ENCODE measurements at places on chromosomes 16 and 17. TPM values are rescaled to one million over a fixed set of nuclear protein-coding genes. Genes with fewer than 3 reads are reported as not detected.

GRCh38 chr16:52967744-52968143 lies 85.0 kb downstream of the CHD9NB start:
- no peak overlapping the region for H3K4me3 ChIP-seq
- H3K36me3 ChIP-seq = no peaks in the 10 kb centered on the region
- DNase-seq = no peak
- peaks cover under 1% of the 10 kb centered on the region for H3K27me3 ChIP-seq

DNA sequence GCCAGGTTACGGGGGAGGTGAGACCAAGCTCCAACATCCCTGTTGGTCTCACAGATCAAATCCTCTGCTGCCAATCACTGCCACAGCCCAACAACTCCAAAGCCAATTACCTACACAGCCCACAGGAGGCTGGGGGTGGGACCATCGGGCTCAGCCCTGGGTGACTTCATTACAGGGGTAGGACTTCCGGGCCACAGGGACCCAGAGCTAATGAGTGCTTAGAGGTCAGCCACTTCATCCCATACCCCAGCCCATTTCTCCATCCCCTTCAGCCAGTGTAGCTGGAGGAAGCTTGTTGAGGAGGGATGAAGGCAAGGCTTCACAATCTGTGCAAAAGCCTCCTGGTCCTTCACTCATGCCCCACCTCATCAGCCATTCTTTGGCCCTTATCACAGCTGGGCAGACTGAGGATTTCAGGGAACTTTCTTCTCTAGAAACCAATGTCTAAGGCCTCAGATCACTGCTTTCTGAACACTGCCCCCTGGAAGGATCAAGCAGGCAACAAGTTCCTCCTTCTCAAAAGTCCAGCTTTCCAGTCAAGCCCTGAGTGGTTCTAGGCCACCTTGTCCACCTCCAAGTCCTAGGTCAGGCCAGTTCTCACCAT lies 5.8 kb downstream of the FOXN1 start:
- no peaks in the 10 kb centered on the region for H3K27me3 ChIP-seq
- no peak overlapping the region for H3K27ac ChIP-seq
- peaks cover 14% of the 10 kb centered on the region for H3K36me3 ChIP-seq
- peaks cover 28% of the 10 kb centered on the region for H3K4me1 ChIP-seq

The ZC3H7A gene
- 28.6 TPM for total RNA-seq

The PRR15L gene
- 7.8 TPM for total RNA-seq

Data from esophagus squamous epithelium (tissue), 5 donors.